ENCODE measurements at places on chromosomes 5 and 9. TPM values are rescaled to one million over a fixed set of nuclear protein-coding genes. Genes with fewer than 3 reads are reported as not detected.

DNA sequence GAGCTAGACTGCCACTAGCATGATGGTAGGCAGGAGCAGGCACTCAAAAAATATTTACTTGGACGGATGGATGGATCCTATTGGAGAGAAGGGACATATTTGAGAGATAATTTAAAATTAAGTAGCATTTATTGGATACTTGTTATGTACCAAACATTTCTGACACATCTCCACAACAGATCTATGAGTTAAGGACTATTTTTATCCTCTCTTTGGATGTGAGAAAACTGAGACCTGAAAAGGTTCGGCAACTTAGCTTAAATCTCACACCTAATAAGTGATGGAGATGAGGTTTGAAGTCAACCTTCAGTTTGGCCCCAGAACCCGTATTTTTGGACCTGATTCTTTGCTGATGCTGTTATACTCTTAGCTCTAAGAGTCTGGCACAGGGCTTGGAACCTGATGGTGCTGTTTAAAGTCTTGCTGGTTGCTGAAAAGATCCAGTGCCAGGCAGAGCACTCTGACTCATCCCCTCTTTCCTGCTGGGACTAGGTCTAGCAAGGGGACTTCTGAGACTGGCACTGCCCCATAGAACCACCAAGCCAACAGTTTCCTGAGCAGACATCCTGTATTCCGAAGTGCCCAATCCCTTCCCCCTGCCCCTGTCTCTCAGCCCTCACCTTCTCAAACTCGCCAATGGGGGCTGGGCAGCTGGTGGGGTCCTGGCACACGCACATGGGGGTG, 15.6 kb downstream of the SPARC start:
- no peak for DNase-seq

DNA sequence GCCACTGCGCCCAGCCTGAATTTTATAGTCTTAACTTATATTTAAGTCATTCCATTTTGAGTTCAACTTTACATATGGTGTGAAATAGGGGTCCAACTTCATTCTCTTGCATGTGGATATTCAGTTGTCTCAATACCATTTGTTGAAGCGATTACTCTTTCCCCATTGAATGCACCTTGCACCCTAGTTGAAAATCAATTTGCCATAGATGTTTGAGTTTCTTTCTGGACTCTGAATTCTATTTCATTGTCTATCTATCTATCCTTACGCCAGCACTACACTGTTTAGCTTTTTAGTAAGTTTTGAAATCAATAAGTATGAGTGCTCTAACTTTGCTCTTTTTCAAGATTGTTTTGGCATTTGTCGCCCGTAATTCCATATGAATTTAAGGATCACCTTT, 49.8 kb downstream of the TMOD1 start:
- no peak for DNase-seq

DNA sequence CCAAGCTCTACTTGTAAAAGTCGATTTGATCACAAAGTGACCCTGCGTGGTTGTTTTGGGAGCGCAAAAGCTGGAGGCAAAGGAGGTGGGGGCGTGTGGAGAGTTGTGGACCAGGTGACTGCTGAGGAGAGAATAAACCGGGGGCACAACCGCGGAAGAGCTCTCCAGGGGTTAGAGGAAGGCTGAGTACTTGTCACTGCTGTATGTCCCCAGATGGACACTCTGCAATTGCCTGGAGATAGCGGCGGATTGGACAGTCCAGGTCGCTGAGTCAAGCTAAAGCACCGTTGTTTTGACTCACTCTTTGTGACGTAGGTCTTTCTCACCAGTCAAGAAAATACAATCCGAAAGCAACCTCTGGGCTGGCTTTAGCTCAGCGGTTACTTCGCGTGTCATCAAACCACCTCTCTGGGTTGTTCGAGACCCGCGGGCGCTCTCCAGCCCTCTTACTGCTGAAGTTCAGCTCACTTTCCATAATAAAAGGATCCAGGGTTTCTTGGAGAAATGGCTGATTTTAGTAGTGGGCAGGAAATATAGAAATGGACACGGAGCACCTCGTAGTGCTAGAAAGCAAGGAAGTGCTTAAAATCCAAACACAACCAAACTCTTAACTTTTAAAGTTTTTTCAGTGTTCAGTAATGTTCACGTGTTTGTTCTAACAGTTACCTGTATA, 25.7 kb downstream of the ZMAT2 start:
- peak; percentile 76 for DNase-seq

CD274 gene
- 1.6 TPM for polyA plus RNA-seq

BARX1 gene
- polyA plus RNA-seq = 0.06 TPM
